ENCODE measurements at places on chromosomes 5 and 9.
A peak's percentile ranks its signal among the peaks of the same experiment; 100 is the strongest.

GRCh38 chr5:12343558-12343957 is 439.3 kb upstream of the CTNND2 start:
- DNase-seq = no peak
- H3K27me3 ChIP-seq = no peaks in the 10 kb centered on the region
- H3K4me1 ChIP-seq = no peaks in the 10 kb centered on the region
- H3K27ac ChIP-seq = no peak overlapping the region
- H3K4me3 ChIP-seq = no peak overlapping the region

DNA sequence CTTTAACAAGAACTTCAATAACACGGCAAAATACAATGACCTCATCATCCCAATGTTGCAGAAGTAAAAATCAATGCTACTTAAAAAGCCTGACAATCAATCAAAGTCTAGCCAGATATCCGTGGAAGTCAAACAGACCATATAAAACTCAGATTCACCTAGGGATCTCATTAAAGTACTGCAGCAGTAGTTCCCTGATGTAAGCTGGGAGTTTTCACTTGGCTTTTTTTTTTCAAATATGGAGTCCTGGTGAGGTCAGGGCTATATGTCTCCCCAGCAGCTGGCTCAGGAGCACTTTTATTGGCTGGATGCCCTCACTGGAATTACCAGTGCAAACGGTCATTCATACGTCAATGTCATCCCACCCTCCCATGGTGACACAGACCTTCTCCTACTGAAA is 220.6 kb upstream of the SLC30A5 start:
- H3K27ac ChIP-seq = no peak overlapping the region
- peaks cover 12% of the 10 kb centered on the region for H3K4me1 ChIP-seq
- no peak for DNase-seq
- H3K36me3 ChIP-seq = no peaks in the 10 kb centered on the region

GRCh38 chr9:89419978-89420394 is 77.9 kb downstream of the SEMA4D start:
- H3K4me3 ChIP-seq = peak overlapping the region; percentile 57
- peak; percentile 44 for DNase-seq
- H3K36me3 ChIP-seq = peaks cover 75% of the 10 kb centered on the region
- H3K4me1 ChIP-seq = peaks cover 87% of the 10 kb centered on the region
- H3K27me3 ChIP-seq = no peaks in the 10 kb centered on the region

GRCh38 chr9:79312686-79313421 is 258.9 kb upstream of the TLE4 start:
- H3K27me3 ChIP-seq = no peaks in the 10 kb centered on the region
- H3K27ac ChIP-seq = no peak overlapping the region
- no peak for DNase-seq
- no peaks in the 10 kb centered on the region for H3K36me3 ChIP-seq
- no peak overlapping the region for H3K4me3 ChIP-seq
- no peaks in the 10 kb centered on the region for H3K4me1 ChIP-seq

DNA sequence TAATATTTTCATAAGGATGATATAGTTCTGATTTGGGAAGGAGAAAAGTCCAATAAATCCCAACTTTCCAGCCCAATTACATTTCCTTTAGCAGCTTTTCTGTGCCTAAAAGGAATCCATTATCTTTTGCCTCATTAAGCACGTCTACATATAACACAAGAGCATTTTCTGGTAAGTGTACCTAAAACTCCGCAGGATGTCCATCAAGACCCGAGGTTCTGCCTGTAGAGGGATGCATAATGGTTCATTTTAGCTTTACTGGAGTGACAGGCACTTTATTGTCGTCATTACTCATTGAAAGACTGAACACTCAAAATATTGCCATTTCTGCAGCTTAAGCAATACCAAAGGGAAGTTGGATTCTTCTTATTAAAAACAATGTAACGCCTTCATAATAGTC is 669.0 kb downstream of the PRELID2 start:
- H3K27ac ChIP-seq = no peak overlapping the region
- no peak for DNase-seq
- H3K27me3 ChIP-seq = no peaks in the 10 kb centered on the region
- no peaks in the 10 kb centered on the region for H3K36me3 ChIP-seq
- H3K4me3 ChIP-seq = no peak overlapping the region

DNA sequence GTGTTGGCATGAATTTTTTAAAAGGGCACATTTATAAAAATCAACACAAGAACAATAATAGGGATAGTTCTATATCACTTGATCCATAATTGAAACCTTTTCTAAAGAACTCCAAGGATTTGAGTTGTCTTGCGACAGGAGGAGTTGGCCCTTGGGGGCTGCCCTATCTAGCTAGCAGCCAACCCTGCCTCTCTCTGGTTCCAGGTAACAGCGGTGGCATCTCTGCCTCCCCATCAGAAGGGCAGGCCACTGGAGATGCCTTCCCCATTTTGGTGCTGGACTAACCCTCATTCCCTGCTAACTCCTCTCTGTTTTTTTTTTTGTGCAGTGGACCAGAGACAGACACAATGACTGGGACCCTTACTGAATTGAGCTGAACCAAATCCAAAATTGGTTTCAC is 393.0 kb downstream of the MED10 start:
- H3K27ac ChIP-seq = no peak overlapping the region
- no peak overlapping the region for H3K4me3 ChIP-seq
- H3K36me3 ChIP-seq = no peaks in the 10 kb centered on the region
- no peaks in the 10 kb centered on the region for H3K27me3 ChIP-seq
- no peak for DNase-seq
- H3K4me1 ChIP-seq = no peaks in the 10 kb centered on the region

DNA sequence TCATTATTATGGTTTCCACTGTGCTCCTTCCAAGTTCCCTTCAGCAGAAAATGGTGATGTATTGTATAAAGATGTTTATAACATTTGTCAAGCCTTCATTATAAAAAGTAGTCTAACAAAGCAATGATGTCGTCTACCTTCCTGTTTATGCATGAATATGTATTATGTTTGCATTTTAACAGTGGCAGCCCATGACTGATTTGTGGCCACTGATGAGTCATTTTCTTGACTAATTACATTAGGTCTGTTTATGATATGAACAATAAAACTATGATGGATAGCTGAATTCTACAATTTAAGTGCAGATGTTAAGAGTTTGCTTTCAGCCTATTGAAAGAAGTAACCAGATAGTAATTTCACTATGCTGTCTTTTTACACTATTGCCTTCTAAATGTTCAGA is 75.4 kb upstream of the ADAMTS19 start:
- no peaks in the 10 kb centered on the region for H3K27me3 ChIP-seq
- H3K36me3 ChIP-seq = no peaks in the 10 kb centered on the region
- H3K27ac ChIP-seq = no peak overlapping the region
- no peaks in the 10 kb centered on the region for H3K4me1 ChIP-seq
- H3K4me3 ChIP-seq = no peak overlapping the region

DNA sequence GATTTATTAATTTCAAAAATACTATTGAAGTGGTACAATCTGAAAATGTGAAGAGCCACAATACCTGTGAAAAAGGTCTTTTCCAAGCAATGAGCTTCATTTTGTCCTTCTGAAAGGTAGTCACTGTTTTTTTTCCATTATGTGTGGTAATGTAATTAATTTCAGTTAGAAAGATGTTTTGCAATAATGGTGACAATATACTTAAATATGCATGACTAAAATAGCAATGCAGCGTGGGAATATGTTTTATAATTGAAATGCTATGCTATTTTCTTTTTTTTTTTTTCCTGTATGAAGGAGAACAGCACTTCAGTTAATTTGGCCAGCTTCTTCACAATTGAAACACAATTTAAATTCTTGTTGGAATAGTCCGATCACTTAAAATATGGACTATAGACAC is 41.9 kb downstream of the NPR3 start:
- DNase-seq = no peak
- H3K36me3 ChIP-seq = no peaks in the 10 kb centered on the region
- H3K4me1 ChIP-seq = no peaks in the 10 kb centered on the region
- H3K27ac ChIP-seq = no peak overlapping the region
- no peak overlapping the region for H3K4me3 ChIP-seq

DNA sequence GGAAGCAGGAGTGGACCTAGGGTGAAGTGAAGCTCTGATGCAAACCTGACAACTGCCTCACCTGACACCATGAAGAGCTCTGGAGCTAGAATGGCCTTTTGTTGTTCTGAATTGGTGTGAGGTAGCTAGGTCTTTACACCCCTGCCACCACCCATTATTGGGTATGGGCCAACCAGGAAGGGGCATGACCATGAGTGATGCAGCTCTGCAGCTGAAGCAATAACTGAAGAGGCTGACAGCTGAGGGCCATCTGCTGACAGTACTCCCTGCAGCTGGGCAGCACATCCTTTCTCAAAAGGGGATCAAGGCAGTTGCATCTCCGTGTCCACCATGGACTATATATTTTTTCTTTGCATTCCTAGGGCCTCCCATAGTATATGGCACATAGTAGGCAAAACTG is 87.0 kb upstream of the TLE1 start:
- no peak for DNase-seq
- H3K27me3 ChIP-seq = no peaks in the 10 kb centered on the region
- no peak overlapping the region for H3K27ac ChIP-seq
- H3K4me1 ChIP-seq = no peaks in the 10 kb centered on the region
- H3K4me3 ChIP-seq = no peak overlapping the region

GRCh38 chr5:6656680-6657079 is 23.4 kb downstream of the SRD5A1 start:
- H3K4me3 ChIP-seq = no peak overlapping the region
- no peaks in the 10 kb centered on the region for H3K27me3 ChIP-seq
- peaks cover 6% of the 10 kb centered on the region for H3K4me1 ChIP-seq
- no peak for DNase-seq
- no peak overlapping the region for H3K27ac ChIP-seq

GRCh38 chr9:95268681-95269080 is 48.8 kb downstream of the FANCC start:
- peaks cover 52% of the 10 kb centered on the region for H3K4me1 ChIP-seq
- peaks cover 5% of the 10 kb centered on the region for H3K36me3 ChIP-seq
- DNase-seq = peak; percentile 33
- no peak overlapping the region for H3K4me3 ChIP-seq
- H3K27me3 ChIP-seq = no peaks in the 10 kb centered on the region

- H3K27me3 ChIP-seq = no peaks in the 10 kb centered on the region
- no peaks in the 10 kb centered on the region for H3K36me3 ChIP-seq
- peak; percentile 65 for DNase-seq
- no peak overlapping the region for H3K27ac ChIP-seq
- no peak overlapping the region for H3K4me3 ChIP-seq
- no peaks in the 10 kb centered on the region for H3K4me1 ChIP-seq
Measured at GRCh38 chr5:6328173-6328572, 50.2 kb downstream of the MED10 start.

DNA sequence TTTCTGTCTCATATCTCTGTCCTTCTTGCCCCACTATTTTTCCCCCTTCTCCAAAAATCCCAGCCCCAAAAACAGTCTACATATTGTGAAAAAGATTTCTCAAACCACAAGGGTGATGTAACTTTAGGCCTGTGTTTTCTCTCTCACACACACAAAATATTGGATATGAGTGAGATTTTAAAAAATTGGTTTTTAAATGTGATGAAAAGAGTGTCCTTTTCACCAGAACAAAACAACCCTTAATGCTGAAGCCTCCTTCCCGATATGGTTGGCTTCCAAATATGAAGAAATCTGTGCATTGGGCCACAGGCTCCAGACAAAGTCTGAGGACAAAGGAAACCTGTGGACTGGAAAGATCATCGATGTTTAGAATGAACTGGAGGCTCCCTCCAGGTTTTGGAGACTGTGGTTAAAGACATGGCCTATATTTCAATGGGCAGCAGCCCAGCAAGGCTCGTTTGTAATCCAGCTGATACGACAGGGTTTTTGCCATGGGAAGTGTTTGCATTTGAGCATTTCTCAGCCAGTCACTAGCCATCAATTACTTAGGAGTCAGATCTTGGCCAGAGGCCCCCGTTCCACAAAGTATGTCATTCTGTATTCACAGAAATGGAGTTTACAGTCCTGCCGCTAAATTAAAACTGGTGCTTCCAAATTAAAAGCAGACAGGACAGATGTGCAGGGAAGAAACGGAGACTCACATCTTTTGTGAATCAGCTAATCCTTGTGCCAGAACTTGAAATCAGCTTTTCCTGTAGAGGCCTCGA is 546.3 kb downstream of the EBF1 start:
- DNase-seq = no peak
- no peak overlapping the region for H3K4me3 ChIP-seq
- no peaks in the 10 kb centered on the region for H3K4me1 ChIP-seq
- H3K27ac ChIP-seq = no peak overlapping the region
- H3K36me3 ChIP-seq = no peaks in the 10 kb centered on the region
- H3K27me3 ChIP-seq = no peaks in the 10 kb centered on the region

- H3K27me3 ChIP-seq = no peaks in the 10 kb centered on the region
- peaks cover 30% of the 10 kb centered on the region for H3K36me3 ChIP-seq
- DNase-seq = no peak
- peaks cover 28% of the 10 kb centered on the region for H3K4me1 ChIP-seq
- no peak overlapping the region for H3K4me3 ChIP-seq
Measured at GRCh38 chr5:69364414-69364813, 4.9 kb downstream of the AK6 start.

DNA sequence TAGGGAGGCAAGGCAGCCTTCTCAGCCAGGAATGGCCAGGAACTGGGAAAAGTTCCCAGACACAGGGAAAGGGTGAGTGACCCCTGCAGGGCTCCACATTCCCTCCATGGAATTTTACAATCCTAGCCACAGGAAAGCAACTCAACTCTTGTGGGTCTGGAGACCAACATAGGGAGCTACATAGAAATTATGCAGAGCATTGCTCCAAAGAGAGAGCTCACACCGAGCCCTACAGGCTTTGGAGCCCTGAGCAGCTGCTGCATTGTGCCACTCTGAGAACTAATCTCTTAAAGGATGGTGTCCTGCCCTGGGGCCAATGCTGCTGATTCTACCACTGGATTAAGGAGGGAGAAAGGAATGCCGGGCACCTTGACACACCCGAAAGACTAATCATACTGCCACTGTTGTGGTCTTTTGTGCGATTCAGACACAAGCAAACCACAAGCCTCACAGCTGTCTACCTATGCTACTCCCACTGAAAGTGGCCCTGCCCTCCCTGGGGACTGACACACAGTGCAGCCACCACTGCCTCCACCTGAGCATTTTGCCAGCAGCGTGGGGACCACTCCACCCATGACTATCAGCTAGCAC is 1089.8 kb upstream of the NUDT12 start:
- no peaks in the 10 kb centered on the region for H3K36me3 ChIP-seq
- H3K27ac ChIP-seq = no peak overlapping the region

DNA sequence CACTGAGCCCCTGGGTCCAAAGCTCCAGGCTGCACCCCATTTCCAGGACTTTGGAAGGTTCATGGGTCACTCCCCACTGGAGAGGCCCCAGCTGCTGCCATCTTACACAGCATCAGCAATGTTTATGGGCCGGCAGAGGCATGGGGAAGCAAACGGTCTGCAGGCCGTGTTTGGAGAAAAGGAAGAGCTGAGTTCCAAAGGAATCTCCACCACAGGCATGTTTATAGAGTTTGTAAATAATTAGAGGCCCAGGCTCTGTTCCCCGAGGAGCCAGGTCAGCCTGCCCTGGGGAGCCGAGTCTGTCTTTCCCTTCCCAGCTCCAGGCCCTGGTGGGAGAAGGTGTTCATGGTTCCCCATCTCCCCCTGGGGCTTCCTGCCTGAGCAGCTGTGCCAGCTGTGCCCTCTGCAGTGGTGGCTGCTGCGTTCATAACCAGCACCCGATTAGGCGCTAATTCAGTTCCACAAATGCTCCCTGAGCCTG is 64.8 kb downstream of the COL27A1 start:
- H3K4me3 ChIP-seq = no peak overlapping the region
- no peak for DNase-seq
- no peaks in the 10 kb centered on the region for H3K4me1 ChIP-seq
- no peak overlapping the region for H3K27ac ChIP-seq

Measured in activated naive CD4-positive, alpha-beta T cell treated with anti-CD3 and anti-CD28 coated beads, Interleukin-2, amount 10 ng/mL, durations not matched to agents 7 days and 5 days (primary cell).